ENCODE measurements at places on chromosomes 1 and 21.

DNA sequence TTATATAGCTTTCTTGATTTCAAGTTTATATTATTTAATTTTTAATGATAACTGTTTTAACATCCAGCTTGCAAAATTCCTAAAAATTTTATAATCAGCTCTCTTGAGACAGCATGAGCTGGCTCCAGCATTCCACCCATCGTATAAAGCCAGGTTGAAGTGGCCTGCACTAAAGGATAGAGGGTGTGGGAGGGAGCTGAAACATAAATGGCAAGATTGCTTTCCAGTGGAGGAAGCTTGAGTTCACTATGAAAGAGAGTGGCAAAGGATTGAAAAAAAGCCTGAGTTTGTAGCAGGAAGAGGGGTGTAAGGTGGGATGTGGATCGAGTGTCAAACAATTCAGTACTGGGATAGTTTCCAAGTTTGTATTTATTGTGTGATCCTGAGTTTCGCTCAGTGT lies 48.5 kb upstream of the ZNF644 start:
- no peak for DNase-seq

DNA sequence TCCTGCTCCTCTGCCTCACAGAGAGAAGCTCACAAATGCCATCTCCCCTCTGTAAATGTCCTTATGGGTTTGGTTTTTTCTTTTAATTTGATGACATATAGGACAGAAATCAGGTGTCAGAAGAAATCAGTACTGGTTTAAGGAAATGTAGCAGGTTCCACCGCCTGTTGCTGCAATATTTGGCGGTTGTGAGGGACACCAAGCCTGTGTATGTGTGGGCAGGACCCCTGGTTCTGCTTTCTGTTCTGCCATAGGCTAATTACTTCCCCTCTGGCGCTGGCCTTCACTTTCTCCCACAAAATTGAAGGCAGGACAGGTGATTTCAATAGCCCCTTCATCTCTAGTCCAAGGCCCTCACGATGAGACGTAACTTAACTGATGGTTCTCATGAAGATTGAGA lies 69.2 kb downstream of the PRDM2 start:
- no peak for DNase-seq

GRCh38 chr1:63621698-63622097 lies 28.5 kb downstream of the PGM1 start:
- no peak for DNase-seq

- DNase-seq: no peak
Measured at GRCh38 chr1:210596641-210597040, 267.9 kb downstream of the HHAT start.

- no peak for DNase-seq
Measured at GRCh38 chr1:185972096-185972850, 238.1 kb downstream of the HMCN1 start.

- DNase-seq: no peak
Measured at GRCh38 chr1:116321766-116322175, 51.3 kb upstream of the ATP1A1 start.

- DNase-seq: no peak
Measured at GRCh38 chr1:51284487-51284954, 45.8 kb downstream of the TTC39A start.

DNA sequence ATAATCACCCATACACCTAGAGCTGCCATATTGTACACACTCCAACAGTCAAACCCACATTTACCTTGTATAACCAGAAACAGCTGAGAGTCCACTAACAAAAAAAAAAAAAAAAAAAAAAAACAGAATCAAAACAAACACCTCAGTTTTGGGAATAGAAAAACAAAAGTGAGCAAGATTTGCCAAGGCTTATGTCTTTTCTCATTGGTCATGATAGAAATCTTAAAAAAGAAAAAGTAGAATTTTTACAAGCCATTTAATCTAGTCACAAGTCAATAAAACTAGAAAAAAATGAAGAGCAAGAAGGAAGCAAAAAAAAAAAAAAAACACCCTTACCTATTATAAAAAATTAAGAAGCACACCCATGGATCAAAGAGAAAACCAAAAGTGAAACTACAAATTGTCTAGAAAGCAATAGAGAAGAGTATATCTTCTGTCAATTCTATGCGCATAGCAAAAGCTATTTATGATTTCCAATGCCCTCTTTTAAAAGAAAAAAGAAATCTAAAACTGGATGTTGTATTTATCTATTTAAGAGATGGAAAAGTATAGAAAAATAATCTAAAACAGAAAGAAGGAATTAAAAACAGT lies 113.2 kb upstream of the GALNT2 start:
- DNase-seq: no peak

DNA sequence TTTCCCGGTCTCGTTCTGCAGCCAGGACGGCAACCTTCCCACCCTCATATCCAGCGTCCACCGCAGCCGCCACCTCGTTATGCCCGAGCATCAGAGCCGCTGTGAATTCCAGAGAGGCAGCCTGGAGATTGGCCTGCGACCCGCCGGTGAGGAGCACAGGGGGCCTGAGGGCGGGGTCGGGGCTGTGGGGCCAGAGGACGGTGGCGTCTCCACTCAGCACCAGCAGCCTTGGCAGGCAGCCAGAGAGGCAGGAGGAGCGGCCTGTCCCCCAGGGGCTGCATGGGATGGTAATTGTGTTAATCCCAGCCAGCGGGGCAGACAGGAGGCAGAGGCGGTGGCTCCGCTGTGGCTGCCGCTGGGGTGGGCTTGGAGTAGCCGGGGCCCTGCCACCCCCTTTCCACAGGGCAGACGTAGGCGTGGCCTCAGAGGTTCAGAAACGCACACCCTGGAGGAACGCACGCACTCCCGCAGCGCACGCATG lies 12.1 kb downstream of the SAMD11 start:
- DNase-seq: no peak

- no peak for DNase-seq
Measured at GRCh38 chr1:243299069-243299468, 43.2 kb downstream of the SDCCAG8 start.

- no peak for DNase-seq
Measured at GRCh38 chr1:232369451-232370296, 260.3 kb downstream of the SIPA1L2 start.

DNA sequence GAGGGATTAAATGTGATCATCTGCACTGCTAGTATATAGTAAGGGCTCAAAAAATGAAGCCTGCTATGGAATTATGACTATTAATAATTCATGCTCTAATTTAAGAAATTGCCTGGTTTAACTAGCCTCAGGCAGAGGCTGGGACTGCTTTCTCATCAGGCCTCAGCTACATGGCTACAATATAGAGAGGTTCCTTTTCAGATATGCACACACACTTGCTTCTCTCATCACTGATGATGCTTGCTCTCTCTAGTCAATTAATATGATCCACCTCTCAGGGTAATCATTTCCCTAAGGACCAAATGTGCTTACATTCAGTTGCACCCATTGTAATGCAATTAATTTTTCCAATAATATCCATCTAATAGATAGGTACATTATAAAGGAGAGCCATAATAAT lies 324.9 kb upstream of the ST6GALNAC5 start:
- no peak for DNase-seq

DNA sequence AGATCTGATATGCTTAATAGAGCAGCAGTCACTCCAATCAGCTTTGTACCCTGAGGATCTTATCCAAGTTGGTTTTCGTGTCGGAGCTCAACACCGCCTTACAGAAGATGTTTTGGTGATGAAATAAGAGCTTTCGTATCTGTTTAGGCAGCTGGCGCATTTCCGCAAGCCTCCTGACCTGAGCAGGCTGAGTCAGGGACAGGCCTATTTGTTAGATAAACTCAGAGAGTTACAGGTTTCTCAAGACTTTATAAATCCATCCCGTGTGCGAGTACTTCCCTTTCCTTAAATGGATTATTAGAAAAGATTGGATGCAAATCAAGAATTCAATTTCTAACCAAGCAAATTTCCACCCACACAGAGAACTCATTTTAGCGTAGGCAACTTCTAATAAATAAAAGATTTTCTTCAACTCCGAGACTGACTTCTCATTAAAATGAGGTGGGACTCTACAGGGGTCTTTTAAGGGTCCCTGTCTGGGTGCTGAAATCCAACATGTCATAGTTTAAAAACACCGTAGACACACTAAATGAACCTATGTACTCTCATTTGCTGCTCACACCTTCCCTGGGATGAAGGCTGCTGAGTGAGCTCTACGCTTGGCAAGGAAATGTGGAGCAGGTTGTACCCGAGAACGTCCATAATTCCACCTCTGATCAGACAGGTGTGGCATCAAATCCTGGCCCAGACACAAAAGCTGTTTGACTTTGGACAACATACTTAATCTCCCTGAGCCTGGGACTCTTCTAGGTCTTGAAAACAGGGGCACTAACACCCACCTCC lies 106.9 kb upstream of the F3 start:
- peak; percentile 72 for DNase-seq

DNA sequence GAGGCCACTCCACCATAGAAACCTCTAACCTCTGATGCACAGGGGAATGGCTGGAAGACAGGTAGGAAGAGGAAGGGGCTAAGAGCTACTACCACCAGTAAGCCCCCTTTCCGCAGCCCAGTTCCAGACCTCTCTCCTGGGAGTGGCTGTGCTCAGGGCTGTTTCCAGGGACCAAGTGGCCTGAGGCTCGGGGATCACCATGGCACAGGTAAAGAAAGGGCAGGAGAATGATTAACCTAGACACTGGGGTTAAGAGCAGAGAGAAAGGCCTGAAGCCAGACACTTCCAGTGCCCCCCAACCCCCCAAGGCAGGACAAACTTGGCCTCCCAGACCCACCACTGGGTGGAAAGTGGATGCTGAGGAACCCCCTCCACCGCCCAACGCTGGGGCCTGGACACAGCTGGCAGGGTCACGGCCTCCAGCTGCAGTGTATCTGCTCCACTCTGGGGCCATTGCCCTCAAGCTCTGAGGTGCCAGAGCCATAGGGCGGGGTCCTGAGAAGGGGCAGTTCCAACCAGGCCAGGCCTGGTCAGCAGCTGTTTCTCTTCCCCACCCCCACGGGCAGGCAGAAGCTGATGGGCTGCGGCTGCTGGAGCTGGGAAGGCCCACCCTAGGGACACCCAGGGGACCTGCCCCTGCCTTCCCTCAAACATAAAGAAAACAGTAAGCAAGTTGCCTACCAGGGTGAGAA lies 2.6 kb downstream of the TAGLN2 start:
- no peak for DNase-seq

- DNase-seq: no peak
Measured at GRCh38 chr1:167185974-167186657, 34.6 kb upstream of the POU2F1 start.

DNA sequence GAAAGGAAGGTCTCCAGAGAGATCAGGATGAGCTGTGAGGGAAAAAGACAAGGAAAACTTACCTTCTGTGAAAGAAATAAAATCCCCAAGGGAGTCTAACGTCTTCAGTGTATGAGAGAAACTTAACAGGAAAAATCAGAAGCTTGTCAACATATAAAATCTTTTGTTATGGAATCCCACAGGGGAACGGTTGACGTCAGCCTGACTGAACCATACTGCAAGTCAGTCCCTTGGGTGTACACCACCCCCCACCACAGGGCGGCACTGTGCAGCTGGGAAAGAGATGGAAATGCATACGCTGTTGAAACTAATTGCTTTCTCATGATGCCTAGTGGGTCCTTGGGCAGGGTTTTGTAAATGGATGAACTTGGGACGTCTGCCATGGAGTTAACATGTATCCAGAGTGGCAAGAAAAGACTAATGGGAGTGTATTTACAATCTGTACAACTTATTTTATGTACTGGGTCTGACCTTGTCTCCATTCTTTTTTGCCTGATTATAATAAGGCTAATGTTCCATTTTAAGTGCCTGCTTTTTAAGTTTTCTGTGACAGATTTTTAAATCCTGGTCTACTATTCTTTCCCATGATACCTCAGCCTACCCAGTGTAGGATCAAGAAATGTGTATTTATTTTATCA lies 22.7 kb downstream of the UTP25 start:
- peak; percentile 58 for DNase-seq

DNA sequence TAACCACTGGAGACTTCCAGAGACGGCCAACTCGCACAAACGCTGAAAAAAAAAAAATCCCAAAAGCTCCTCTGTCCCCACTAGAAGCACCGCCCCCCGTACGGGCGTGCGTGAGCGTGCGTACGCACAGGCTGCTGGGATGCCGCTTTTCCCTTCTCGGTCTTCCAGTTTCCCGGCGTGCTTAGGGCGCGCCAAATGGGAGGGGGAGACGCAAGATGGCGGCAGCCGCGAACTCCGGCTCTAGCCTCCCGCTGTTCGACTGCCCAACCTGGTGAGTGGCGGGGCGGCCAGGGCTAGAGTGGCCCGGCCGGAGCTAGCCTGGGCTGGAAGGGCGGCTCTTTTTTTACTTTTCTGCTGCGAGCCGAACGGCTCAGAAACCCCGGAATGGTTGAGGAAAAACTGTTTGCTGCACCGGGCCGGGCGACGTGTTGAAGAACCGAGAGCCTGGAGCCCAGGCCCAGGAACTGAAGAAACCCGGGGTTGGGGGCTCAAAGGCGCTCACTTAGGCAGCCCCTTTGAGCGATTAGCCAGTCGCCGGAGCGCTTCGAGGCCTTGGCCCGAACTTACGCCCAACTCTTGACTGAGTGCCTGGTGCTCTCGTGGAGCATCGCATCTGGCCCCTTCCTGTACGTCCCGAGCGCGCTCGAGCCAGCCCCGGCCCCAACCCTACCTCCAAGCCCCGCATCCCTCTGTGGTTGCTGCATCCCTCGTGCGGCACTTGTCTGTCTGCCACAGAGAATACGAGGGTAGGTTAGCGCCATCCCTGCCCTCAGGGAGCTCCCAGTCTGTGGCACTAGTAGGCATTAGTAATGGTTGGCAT lies at the start of gene PPP1R8:
TSS of gene PPP1R8 (plus strand) at position 162 of the 820 bp plus-strand sequence. CDS start at position 216, 54 bp downstream.
- peak; percentile 89 for DNase-seq

DNA sequence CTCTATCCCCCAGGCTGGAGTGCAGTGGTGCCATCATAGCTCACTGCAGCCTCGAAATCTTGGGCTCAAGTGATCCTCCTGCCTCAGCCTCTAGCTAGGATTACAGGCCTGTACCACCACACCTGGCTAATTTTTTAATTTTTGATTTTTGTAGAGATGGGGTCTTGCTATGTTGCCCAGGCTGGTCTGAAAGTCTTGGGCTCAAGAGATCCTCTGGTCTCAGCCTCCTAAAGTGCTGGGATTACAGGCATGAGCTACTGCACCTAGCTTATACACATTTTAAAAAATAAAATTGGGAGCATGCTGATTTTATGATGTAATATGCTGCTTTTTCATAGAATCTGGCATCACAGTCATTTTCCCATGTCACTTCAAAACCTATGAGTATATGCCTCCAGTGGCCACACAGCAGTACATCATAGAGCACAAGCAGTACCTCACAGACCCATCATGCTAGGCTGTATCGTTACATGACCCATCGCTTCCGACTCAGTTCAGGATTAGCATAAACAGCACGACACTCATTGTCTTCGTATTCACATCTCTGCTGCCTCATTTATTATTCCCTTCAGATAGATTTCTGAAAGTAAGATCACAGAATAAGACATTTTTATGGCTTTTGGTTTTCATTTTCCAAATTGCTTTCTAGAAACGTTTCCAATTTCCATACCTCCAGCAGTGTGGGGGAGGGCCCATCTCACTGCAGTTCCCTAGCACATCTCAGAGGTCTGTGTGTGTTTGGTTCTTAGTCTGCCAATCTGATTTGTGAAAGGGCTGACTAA lies 35.9 kb upstream of the CCSAP start:
- no peak for DNase-seq
